Astrocyte (in vitro differentiated cells and primary cell): ENCODE measurements at places on chromosomes 7 and 10. TPM values are rescaled to one million over a fixed set of nuclear protein-coding genes. Genes with fewer than 3 reads are reported as not detected.

- no peak for DNase-seq
Observed at GRCh38 chr10:22908837-22909236, 19.0 kb upstream of the ARMC3 start.

- DNase-seq = no peak
Observed at GRCh38 chr10:64385355-64385754, 864.2 kb downstream of the REEP3 start.

Gene DRGX
- total RNA-seq = not detected in 2 replicates

Gene HOGA1
- total RNA-seq = 0.23 and 0.31 TPM in 2 replicates

Gene FAM180A
- not detected in 2 replicates for total RNA-seq

Gene TUBB8
- not detected in 2 replicates for total RNA-seq
